ENCODE measurements at places on chromosomes 6 and 20.

- DNase-seq = no peak
These were observed 28.2 kb downstream of the PDRG1 start for GRCh38 chr20:31923388-31924331.

DNA sequence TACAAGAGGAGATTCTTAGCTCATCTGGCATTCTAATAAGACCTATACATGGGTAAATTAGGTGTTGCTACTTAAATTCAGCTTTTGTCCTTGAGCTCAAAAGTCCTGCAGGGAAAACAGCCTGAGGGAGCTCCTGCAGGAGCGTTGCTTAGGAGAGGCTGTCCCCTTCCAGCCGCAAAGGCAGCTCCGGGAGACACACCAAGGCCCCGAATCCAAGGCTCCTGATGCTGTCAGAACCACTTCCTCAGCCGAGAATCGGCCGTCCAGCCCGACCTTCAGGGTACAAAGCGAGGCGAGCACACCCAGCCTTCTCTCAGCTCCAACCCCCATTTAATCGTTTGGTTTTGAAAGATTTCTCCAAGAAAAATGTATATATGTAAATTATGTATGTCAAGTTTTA is 87.0 kb downstream of the DACT2 start:
- no peak for DNase-seq

DNA sequence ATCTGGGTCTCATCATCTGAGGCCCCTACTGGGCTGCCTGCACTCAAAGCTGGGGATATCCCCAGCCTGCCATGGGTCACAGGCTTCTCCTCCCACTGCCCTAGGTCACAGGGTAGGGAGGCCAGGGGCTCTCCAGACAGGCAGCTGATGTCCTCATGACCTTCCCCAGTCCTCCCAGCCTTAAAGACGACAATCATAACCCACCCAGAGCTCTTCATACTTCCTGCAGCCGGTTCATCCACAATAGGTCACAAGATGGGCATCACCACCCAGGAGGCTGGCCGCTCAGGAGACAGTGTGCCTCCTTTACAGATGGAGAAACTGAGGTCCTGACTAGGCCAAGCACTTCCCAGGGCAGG is 15.2 kb downstream of the TFEB start:
- DNase-seq = no peak

- no peak for DNase-seq
These were observed 194.1 kb downstream of the OGFRL1 start for GRCh38 chr6:71482742-71483141.

GRCh38 chr6:34457382-34457741 is 8.5 kb upstream of the PACSIN1 start:
- DNase-seq = no peak

DNA sequence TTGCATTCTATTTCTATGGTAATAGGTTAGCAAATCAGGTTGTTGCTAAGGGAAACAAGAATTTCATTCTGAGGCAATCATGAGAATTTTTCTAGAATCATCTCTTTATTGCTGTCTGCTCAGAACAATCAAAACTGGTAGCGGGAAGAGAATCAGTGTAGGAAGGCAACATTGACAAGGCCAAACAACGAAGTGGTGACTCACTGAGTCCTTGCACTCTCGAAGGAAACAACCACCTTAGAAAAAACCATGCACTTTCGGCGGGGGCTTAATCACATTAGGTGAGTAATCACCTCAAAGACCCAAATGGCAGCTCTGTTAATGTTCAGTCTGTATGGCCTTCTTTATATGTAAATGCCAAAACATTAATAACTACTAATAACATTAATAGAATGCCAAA is 78.8 kb upstream of the MAP7 start:
- DNase-seq = no peak

GRCh38 chr6:111843347-111844147 is 29.7 kb downstream of the FYN start:
- peak; percentile 37 for DNase-seq

GRCh38 chr6:33577106-33577535 is 3.0 kb downstream of the BAK1 start:
- DNase-seq = no peak

DNA sequence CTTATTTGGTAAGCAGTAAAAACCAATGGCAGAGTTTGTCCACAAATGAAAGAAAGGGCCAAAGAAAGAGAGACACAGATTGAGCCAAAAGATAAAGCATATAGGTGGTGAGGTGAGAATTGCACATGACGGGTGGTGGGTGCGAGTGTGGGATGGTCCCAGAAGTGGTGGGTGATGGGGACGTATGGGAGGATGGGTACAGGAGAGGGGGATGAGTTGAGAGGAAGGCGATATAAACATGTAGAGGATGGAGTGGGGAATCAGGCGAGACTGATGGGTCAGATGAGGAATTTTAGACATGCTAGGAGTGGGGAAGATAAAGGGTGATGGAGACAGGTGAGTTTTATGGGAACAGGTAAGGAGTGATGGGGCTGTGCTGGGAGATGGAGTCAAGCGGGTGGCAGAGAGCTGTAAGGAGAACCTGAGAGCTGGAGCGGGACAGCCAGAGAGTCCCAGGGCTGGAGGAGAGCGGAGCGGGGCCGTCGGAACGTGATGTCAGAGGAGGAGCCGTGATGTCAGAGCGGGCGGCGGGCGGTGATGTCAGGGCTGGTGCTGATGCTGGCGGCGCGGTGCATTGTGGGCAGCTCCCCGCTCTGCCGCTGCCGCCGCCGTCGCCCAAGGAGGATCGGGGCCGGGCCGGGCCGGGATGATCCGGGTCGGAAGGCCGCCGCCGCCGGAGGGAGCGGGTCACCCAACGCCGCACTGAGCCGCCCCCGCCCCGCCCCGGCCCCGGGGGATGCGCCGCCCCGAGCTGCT is at the start of gene TTBK1:
TTBK1 (plus strand) TSS at position 574 of the 756 bp plus-strand sequence. CDS start 3,180 bp downstream, outside the sequence.
- no peak for DNase-seq

Data from stimulated activated CD8-positive, alpha-beta memory T cell treated with anti-CD3 and anti-CD28 coated beads, Interleukin-7, amount 100 ng/mL, for 1 hour (primary cell).